PC-9 (cell line): ENCODE measurements at places on chromosomes 5 and 9. TPM values are rescaled to one million over a fixed set of nuclear protein-coding genes. Genes with fewer than 3 reads are reported as not detected.

PLAC8L1 gene
- not detected in 2 replicates for total RNA-seq

GRCh38 chr5:102809033-102809432 lies 53.9 kb downstream of the PAM start:
- H3K4me1 ChIP-seq: no peaks in the 10 kb centered on the region
- H3K27me3 ChIP-seq: no peaks in the 10 kb centered on the region
- no peaks in the 10 kb centered on the region for H3K36me3 ChIP-seq
- no peak overlapping the region for H3K27ac ChIP-seq
- H3K4me3 ChIP-seq: no peak overlapping the region

DNA sequence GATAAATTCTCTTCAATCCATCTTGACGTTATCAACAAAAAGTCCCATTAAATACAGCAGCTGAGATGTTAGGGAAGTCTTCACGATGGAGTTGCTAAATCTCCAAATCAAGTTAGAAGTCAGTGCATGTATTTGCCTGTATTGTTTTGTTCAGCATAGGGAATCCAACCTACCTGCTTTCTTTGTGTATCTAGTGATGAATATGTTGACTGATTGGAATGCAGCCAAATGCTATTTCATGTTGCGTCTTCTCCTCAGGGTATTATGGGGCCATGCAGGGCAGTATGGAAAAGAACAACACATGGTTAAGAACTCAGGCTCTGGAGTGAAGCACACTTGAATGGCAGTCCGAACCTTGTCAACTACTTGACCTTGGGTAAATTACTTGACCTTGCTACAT lies 529.5 kb upstream of the ZNF462 start:
- no peak overlapping the region for H3K4me3 ChIP-seq
- no peaks in the 10 kb centered on the region for H3K4me1 ChIP-seq
- H3K36me3 ChIP-seq: no peaks in the 10 kb centered on the region
- H3K27ac ChIP-seq: no peak overlapping the region
- no peak for DNase-seq
- no peaks in the 10 kb centered on the region for H3K27me3 ChIP-seq

DNA sequence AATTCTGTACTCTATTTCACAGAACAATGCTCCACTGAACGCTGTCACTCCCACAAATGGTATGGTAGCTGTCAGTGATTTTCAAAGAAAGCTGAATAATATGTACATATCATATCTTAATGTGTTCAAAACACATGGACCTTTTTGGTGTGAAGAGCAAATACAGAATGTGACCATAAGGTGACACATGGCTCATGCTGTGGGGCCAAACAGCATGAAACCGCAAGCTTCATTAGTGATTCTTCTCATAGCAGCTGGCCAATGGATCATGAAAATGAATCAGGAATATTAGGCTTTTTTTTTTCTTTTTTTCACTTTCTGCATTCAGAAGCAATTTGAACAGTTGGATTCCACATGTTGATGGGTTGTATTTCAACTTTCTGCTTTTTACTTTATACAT lies 54.9 kb upstream of the CDH9 start:
- H3K36me3 ChIP-seq: no peaks in the 10 kb centered on the region
- no peaks in the 10 kb centered on the region for H3K27me3 ChIP-seq
- H3K27ac ChIP-seq: no peak overlapping the region
- DNase-seq: no peak
